Right cardiac atrium (tissue), 5 donors: ENCODE measurements at places on chromosomes 2 and 18.

DNA sequence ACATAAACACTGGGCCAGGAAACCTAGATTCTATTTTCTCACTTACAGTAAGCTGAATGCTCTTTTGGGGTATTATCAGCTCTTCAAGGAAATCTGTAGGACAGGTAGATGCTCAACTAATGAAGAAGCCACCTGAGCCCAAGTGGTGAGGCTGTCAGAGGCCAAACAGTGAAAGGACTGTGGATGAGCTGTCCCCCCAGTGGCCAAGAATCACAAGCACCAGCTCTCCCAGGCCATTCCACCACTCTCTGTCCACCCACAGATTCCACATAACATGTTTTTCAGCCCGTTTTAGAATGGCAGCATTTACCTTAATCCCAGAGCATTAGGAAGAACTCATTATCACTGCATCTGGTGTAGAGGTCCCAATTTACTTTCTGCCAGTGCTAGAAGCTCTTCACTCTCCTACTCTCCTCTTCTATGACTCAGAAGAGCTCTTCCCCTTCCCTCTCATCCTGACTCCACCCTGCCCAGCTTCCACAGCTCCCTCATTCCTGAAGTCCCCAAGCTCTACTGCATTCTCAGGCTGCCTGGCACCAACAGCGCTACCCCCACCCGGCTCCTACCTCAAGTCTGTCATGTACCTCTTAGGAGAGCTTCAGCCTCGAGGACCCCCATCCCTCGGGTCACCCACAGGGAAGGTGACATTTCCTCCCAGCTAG is 43.8 kb upstream of the GORASP2 start:
- no peak for DNase-seq

DNA sequence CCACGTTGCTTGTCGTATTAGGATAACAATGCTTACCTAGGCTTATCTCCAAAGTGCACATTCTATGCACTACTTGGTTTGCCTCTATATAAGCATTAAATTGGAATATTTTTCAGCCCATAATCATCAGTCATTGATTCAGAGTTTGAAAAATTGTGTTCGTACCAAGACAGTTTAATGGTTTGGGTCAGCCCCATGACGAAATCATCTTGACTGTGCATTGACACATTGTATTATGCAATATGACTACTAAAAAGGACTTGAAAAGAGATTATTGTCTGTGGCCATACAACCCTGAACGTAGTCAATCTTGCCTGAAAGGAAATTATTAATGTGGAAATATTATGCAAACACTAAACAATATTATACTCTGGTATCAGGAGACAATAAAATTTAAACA is 141.3 kb downstream of the EML6 start:
- DNase-seq, result no peak

DNA sequence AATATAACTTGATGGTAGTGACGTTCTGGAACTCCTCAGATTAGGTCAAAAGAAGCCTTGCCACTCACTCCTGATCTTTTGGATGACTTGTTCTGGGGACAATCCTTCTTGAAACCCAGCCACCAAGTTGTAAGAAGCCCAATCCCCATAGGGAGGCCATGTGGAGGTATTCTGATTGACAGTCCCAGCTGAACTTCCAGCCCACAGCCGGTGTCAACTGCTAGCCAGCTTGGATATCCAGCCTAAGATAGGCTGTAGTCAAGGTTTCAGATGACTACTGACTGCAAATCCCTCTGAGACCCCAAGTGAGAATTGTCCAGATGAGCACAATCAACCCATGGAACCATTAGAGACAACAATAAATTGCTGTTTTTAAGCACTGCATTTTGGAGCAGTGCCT is 31.4 kb downstream of the EIF2AK2 start:
- no peak for DNase-seq

GRCh38 chr2:150885236-150885635 is 376.4 kb downstream of the RBM43 start:
- DNase-seq, result no peak

GRCh38 chr2:141455211-141455826 is 675.5 kb downstream of the LRP1B start:
- DNase-seq, result no peak

- peak; percentile 11 for DNase-seq
Observed at GRCh38 chr18:5284808-5285207, 10.7 kb downstream of the ZBTB14 start.

DNA sequence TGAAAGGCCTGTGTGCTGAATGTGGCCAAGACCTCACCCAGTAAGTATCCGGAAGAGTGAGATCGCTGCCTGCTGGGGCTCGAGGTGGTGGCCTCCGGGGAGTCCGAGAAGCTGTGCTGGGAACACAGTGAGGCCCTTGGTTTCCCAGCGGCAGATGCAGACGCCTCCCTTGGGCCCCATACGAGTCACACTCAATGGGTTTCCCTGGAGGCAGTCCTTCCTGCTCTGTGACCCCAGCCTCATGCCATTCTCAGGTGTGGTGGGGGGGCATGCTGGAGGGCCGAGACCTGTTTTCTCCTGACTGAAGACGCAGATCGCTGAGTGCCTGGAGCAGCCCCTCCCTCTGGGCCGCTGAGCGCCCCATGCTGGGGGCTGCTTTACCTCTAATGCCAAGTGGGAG is 15.7 kb downstream of the CTDP1 start:
- DNase-seq, result no peak

- DNase-seq, result no peak
Observed at GRCh38 chr2:19607400-19607799, 249.0 kb upstream of the OSR1 start.

DNA sequence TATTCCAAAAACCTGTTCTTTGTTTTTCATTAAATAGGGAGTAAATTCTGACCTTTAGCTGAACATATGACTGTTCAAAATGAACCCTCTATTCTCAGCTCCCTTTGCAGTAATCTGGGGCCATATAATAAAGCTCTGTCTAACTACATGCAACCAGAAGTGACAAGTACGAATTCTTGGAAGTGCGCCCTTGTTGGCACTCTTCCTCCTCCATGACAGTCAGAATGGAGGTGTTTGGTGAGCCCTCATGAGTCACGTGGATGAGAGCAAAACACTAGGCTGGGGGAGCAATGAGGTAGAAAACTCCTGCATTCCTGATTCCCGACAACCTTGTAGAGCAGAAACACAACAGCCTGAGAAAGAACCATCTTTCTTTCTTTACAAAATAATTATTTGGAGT is 552.9 kb downstream of the FBXO15 start:
- peak; percentile 70 for DNase-seq

- no peak for DNase-seq
Observed at GRCh38 chr18:50578651-50579050, 18.8 kb downstream of the MAPK4 start.

- no peak for DNase-seq
Observed at GRCh38 chr18:59623456-59624368, 73.5 kb downstream of the CCBE1 start.

DNA sequence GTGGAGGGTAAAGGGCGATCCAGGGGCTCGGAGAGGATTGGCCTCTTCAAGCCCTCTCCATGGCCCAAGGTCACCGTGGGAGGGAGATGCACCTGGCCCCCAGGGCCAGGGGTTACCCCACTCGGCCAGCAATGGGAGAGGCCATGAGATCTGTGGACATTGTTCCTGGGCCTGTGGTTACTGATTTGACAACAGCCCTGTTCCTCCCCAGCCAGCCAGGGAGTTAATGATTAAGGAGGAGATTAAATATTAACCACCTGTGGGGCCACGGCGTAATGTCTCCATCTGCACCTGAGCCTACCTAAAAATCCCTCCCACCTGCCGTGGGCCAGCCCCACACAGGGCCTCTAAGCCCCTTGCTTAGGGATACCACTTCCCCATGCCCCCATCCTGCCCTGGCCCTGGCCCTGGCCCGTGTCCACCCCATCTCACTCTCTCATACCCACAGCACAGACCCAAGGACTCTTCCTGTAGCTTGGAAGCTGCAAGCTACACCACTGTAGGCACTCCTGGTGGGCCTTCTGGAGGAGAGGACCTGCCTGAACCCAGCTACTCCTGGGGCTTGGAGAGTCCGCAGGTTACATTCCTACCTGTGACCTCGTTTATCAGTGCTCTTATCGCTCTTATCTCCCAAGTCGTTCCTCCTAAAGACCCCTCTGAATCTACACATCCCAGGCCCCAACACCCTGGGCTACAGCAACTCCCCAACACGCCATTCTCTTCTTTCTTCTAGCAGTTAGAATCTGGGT is 32.1 kb downstream of the ZFP36L2 start:
- DNase-seq, result no peak

GRCh38 chr2:31972059-31972458 is 38.7 kb downstream of the MEMO1 start:
- no peak for DNase-seq

DNA sequence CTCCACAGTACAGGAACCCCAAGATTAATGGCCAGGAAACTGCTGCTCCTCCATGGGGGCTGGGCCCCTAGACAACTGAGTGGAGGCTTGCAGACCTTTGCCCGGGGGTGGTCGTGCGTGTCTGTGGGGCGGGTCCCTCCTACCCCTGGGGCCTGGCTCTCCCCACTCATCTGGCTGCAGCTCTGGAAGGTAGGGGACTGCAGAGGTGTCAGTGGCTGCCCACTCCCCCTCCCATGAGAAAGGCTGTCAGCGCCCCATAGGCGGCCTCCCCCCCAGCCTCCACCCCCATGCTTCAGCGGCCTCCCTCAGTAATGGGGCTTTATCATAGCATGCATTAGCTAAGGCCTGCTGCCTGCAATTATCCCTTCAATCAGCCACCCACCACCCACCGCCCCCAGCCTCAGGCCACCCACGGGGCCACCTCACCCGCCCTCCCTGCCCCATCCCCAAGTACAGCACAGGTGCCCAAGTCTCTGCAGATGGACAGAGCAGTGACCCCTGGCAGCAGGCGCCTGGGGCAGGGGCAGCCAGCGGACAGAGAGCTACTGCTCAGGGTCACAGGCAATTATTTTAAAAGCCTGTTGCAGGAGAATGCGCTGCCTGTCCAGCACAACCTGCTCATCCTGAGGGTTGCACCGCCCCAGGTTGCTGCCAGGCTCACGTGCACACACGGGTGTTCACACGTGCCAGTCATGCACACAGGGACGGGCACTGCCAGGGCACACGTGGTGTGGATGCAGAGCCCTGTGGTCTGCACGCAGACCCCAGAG is 9.1 kb upstream of the ECEL1 start:
- peak; percentile 43 for DNase-seq

DNA sequence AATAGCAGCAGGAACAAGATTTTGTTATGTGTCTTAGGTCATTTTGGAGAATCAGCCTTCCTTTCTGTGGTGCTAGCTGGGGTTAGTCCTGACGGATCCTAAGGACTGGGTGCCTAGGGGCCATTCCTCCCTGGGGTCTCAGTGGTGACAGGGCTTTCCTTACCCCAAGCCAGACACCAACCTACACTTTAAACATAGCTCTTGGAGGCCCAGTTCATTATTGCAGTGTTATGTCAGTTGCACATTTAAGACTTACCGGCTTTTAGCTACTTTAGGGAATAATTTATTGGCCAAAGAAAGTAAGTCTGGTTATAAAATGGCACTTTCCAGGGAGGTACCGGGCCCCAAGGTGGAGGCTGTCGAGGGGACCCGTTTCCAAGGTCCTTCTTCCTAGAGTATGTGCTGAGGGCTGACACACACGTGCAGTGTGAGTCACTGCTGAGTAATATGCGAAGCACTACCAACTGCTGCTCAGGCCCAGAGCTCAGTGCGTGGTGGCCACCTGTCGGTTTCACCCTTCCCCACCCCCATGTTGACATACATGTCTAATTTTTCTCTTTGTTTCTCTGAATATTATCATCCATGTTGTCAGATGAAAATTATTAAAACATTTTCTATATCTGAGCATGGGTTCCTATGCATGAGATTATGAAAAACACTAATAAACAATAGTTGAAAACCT is 37.0 kb upstream of the GRHL1 start:
- DNase-seq, result no peak

DNA sequence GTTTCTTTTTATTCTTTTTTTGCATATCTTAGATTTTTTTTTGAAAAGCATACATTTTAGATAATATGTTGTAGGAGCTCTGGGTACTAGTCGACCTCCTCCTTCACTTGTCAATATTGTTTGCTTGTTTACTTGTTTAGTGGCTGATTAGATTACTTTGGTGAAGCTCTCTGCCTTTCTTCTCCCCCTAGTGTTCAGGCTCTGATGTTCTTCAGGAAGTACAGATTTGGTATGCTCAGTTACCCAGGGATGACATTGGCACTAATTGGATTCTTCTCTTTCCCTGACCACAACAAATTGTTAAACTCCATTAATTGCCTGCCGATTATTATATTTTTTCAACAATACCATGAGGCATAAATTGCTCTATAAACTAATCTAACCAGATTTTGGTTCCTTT is 491.2 kb downstream of the SUCLG1 start:
- no peak for DNase-seq

- DNase-seq, result no peak
Observed at GRCh38 chr2:10495988-10496313, 47.8 kb upstream of the ODC1 start.
